ENCODE measurements at places on chromosomes 6 and 20. TPM values are rescaled to one million over a fixed set of nuclear protein-coding genes. Genes with fewer than 3 reads are reported as not detected.

The RIOK1 gene
- 15.5 TPM for total RNA-seq

The DDO gene
- total RNA-seq: 0.29 TPM

The C20orf202 gene
- total RNA-seq: not detected

The TBXT gene
- not detected for total RNA-seq

The PEX3 gene
- 24.4 TPM for total RNA-seq

The DEF6 gene
- 3.2 TPM for total RNA-seq

GRCh38 chr6:87237804-87238203 is 82.4 kb downstream of the ZNF292 start:
- DNase-seq: no peak

- no peak for DNase-seq
Observed at GRCh38 chr20:59692139-59692538, 87.8 kb downstream of the PHACTR3 start.

GRCh38 chr20:47998736-47999135 is 213.5 kb upstream of the SULF2 start:
- DNase-seq: no peak

DNA sequence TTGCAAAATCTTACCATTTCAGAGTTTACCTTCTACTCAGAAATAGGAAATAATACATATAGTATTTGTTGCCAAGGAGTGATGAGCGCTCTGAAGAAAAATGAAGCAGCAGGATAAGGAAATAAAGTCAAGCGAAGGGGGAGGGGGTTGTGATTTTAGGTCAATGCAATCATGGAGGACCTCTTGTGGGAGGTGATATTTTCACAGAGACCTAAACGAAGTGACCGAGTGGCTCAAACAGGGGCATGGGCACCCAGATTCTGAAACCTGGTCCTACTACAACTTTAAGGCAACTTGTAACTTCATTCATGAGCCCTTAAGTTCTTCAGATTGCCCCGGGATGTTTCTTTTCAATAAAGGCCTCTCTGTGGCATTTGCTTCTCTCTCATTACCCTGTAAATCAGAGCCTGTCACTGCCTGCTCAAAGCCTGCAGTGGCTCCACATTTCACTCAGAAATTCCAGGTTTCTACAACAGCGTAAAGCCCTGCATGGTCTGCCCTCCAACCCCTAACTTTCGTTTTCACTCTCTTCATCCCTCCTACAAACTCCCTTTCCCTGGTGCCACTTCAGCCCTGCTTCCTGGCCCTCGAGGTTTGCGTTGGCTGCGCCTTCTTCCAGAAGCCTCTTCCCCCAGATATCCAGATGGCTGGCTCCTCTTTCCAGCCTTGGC is 162.7 kb downstream of the TBC1D7 start:
- DNase-seq: no peak

- DNase-seq: no peak
Observed at GRCh38 chr6:132813173-132813856, 1.1 kb upstream of the RPS12 start.

DNA sequence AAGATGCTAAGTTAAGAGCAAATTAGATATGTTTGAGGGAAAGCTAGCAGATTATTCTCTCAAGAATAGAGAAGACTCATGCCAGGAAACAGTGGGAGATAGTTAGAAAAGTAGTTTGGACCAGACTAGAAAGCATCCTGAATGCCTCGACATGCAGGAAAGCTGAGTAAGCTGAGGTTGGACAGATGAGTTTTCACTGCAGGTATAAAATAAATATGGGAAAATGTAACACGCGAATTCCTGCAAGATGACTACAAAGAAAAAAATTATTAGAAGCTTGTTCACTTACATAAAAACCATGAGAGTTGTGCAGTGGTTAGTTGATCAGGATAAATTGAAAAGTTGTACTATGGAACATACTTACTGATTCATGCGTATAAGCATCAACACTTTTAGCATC is 484.2 kb upstream of the MANEA start:
- no peak for DNase-seq

DNA sequence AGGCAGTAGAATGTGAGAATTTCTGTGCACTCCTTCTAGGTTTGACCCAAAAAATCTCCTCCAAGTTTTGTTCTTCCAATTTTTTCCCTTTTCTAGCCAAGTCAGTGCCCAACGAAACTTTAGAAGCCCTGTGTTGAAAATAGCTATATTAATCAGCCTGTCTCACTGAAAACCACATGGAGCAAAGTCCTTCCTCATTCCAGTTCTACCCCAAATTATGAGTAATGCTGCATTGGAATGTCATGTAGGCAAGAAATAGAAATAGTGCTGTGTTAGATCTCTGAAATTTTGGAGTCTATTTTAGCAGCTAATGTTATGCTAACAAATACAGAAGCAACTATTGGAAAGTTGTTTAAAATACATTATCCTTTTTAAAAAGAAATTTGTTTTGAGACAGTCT is 725.5 kb downstream of the TBC1D32 start:
- DNase-seq: peak; percentile 4

DNA sequence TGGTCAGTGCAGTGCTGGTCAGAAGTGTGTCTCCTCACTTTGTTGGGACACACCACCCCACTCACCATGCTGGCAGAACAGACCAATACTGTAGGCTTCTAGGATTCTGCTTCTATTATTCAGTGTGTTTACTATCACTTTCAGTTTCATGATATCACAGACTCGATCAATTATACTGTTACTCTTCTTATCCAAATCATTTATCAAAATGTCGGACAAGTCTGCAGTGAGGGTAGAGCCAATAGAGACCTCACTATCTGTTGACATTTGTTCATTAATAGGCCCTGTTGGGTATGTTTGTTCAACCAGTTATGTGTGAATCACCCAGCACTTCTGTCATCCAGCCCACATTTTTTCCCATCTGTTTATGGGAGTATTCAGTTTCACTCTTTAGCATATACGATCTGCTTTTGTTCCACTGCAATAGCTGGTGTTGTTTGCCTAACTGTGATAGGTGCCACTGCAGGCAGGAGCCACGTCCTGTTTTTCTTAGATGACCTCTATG is 140.1 kb downstream of the NRN1 start:
- DNase-seq: peak; percentile 18

DNA sequence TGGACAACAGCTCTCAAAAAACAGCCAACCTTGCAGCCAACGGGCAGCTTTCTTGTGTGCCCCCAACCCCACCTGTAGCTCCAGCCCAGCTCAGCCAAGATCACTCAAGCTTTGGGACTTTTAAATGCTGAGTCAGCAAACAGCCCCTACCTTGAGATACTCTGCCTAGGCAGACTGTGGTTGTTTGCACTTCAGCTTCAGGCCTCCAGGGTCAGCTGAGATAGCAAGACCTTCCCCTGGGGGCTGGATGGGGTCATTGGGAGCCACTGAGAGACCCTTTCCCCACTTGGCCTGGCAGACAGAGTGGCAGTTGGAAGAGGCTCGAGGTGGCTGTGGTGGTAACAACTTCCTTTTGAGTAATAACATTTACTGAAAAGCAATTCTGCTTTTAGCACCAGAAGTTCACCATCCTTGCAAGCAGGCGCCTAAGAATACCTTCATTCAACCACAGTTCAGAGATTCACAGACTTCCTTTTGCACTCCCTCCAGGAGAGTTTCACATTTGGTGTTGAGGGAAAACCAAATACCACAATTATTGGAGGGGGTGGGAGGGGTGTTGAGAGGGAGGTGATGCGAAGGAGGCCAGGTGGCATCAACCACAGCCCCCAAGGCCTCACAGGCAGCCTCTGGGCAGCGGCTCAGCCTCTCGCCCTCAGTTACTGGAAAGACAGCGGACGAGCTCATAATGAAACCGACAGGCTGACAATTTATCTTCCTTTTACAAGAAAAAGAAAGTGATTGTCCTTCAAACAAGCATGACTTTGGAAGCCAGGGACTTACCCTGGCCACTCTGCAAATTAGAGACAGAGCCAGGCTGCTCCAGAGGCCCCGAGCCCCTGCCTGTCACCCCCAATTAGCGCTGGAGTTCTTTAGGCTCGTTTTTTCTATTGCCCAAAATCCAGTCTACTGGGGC is 148.1 kb downstream of the CEBPB start:
- no peak for DNase-seq

GRCh38 chr20:16158976-16159286 is 414.3 kb downstream of the KIF16B start:
- no peak for DNase-seq

GRCh38 chr20:39986173-39986904 is 702.7 kb downstream of the MAFB start:
- peak; percentile 2 for DNase-seq

GRCh38 chr6:72636215-72636614 is 14.4 kb downstream of the KCNQ5 start:
- no peak for DNase-seq

- DNase-seq: peak; percentile 29
Observed at GRCh38 chr6:88780714-88781389, 182.6 kb downstream of the RNGTT start.
